GM23338 (cell line): ENCODE measurements at places on chromosomes 3 and 15. TPM values are rescaled to one million over a fixed set of nuclear protein-coding genes. Genes with fewer than 3 reads are reported as not detected.

Gene PTPRG
- 18.4 and 24.4 TPM in 2 replicates for polyA plus RNA-seq

Gene RASGRF1
- 0.03 and 0.05 TPM in 2 replicates for polyA plus RNA-seq

Gene GOLGA6B
- polyA plus RNA-seq: 0.65 TPM in 1 of 2 replicates, not detected in the other

Gene ZPLD1
- not detected in 2 replicates for polyA plus RNA-seq

Gene INSYN1
- 0.10 and 0.18 TPM in 2 replicates for polyA plus RNA-seq

Gene ADGRG7
- polyA plus RNA-seq: not detected in 2 replicates

Gene LNP1
- 3.8 and 4.7 TPM in 2 replicates for polyA plus RNA-seq

Gene SCAMP2
- polyA plus RNA-seq: 34.7 and 35.8 TPM in 2 replicates

Gene CTNNB1
- 84.3 and 89.4 TPM in 2 replicates for polyA plus RNA-seq

Gene ATP13A5
- polyA plus RNA-seq: not detected in 2 replicates

Gene ITIH4
- polyA plus RNA-seq: 0.82 and 0.89 TPM in 2 replicates

Gene PLA1A
- not detected in 2 replicates for polyA plus RNA-seq

Gene OIP5
- 60.0 and 71.7 TPM in 2 replicates for polyA plus RNA-seq
